ENCODE measurements at places on chromosomes 5 and 9.

- DNase-seq, result peak; percentile 49
These were observed 1.5 kb downstream of the SMARCA2 start for GRCh38 chr9:2016408-2017330.

DNA sequence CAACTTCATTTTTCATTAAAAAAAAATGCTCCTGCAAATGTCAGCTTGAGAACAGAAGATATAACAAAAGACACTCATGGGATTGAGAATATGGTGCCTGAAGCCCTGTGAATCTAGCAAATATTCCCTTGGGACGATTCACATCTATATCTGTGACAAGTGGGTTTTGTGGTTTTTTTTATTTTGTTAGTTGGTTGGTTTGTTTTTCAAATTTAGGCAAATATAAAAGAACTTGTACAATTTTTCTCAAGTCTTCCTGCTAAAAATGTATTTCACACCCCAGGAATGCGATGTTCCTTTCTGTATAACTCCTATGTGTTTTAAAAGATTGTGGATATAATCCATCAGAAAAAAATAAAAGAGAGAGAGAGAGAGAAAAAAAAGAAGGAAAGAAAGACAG is 1061.8 kb upstream of the ARRDC3 start:
- DNase-seq, result no peak

GRCh38 chr5:139636207-139636792 is 11.8 kb upstream of the CXXC5 start:
- peak; percentile 27 for DNase-seq

- DNase-seq, result no peak
These were observed 13.4 kb upstream of the PRDM6 start for GRCh38 chr5:123075521-123076163.

DNA sequence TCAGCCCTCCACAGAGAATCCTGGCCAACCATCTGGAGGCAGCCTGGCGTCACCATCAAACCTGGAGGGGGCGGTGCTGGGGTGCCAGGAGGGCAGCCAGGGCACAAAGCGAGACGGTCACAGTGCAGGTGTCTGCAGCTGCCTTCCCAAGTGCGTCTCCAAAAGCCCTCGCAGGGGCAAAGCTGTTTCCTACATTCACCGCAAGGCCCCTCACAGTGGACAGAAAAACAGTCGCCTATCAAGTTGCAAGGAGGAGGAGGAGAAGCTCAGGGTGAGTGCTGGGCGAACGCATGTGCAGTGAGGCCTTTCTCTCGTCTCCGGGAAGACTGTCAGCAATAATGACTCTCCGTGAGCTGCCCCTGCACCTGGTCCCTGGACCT is 18.0 kb upstream of the LHX3 start:
- no peak for DNase-seq

GRCh38 chr9:79862921-79863890 is 291.4 kb downstream of the TLE4 start:
- DNase-seq, result no peak

Data from activated CD4-positive, alpha-beta T cell treated with anti-CD3 and anti-CD28 coated beads, Interleukin-2, amount 50 U/mL, for 24 hours (primary cell).